ENCODE measurements at places on chromosomes 11 and 22.

GRCh38 chr22:39183991-39184585, 31.6 kb upstream of the CBX7 start:
- DNase-seq = no peak

DNA sequence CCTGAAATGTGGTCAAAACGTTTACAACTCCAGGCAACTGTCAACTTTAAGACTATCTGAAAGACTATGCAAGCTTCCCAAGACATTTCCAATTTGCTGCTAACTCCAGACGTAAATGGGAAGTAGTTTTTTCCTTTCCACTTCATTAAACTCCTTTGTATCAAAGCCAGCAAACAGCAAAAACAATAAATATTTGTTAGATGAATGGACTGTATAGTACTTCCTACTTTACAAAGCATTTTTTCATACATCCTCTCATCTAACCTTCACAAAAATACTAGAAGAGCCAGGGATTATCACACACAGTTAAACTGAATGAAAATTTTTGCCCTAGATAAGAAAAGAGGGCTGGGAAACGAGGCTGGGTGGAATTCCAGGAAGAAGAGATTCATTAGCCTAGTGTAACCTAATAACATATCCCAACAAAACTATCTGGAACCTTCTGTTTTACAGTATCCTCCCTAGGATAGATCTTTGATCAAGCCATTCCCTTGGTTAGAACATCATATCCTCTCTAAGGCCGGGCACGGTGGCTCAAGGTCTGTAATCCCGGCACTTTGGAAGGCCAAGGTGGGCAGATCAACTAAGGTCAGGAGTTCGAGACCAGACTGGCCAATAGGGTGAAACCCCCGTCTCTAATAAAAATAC, 10.4 kb downstream of the NUP98 start:
- DNase-seq = no peak

DNA sequence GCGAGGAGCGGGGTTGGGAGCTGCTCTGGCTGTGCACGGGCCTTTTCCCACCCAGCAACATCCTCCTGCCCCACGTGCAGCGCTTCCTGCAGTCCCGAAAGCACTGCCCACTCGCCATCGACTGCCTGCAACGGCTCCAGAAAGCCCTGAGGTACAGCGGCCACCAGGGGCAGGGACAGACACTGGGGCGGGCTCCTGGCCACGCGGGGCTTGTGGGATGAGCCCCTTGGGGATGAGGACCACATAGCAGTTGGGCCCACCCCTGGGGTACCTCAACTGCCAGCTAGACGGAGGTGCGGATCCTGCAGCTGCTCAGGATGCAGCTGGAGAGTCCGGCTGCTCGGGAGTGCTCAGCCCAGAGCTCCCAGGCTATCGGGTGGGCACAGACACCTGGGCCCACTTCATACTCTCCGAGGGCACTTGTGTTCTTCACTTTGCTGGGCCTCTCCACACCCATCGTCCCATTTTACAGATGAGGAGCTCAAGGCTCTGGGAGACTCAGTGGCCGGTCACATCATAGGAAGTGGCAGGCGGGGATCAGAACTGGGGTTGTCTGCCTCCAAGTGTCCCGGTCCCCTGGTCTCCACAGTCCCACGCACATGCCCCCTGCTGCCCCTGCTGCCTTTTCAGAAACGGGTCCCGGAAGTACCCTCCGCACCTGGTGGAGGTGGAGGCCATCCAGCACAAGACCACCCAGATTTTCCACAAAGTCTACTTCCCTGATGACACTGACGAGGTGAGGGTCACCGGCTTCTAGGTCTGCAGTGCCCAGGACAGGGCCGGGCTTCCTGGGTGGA, 77.6 kb downstream of the MYO7A start:
- DNase-seq = no peak

- DNase-seq = no peak
These were observed 81.1 kb upstream of the WNT7B start for GRCh38 chr22:46058091-46058420.

DNA sequence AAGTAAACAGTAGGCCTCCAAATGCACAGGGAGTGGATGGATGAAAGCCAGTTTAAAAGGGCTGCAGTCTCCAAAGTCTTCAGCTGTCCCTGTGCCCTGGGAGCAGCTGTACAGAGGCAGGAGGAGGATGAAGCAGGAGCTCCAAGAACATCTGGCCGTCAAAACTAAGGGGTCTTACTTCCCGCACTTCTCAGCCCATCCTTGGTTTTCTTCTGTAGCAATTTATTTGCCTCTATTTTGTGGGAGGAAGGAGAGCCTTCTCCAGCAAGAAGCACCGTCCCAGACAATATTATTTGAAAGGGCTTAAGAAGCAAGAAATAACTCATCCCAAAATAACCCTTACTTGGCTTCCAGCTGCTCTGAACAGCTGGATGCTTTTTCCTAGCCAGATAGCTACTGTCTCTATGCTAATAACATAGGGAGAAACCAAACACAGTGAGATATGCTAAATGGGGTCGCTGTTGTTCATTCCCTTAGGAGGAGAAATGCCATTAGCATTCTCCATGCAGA, 133.2 kb downstream of the SPATA19 start:
- no peak for DNase-seq

GRCh38 chr22:49021926-49022815, 805.5 kb downstream of the BRD1 start:
- no peak for DNase-seq

GRCh38 chr11:103024086-103024485, 67.9 kb downstream of the DCUN1D5 start:
- no peak for DNase-seq

- no peak for DNase-seq
These were observed 20.3 kb downstream of the MMP20 start for GRCh38 chr11:102604875-102605274.

DNA sequence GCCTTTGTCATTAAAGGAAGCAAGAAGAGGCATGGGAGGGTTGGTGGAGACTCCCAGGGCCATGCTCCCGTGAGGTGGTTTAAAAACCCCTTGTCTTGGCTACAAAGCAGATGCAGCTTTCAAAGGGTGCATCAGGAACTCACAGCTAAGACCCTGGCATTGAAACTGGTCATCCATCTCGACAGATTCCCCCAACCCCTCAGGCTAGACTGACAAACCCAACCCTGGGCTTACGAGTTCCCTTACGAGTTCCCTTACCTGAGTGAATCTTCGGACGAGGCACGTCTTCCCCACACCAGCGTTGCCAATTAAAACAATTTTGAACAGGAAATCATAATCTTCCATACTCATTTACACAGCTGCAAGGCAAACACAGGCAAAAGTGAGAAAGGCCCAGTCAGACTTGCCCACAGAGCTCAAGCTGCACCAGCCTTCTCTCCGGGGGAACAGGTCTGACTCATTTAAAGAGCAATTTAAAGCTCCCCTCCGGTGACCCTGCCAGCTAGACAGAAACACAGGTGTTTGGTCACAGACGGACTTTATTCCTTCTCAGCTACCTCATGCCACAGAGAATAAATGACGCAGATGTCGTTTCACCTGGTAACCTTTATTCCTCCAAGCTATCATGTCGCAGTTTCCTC, 74.6 kb downstream of the RAB30 start:
- DNase-seq = no peak

GRCh38 chr22:48152164-48152775, 1389.8 kb downstream of the TBC1D22A start:
- no peak for DNase-seq

- DNase-seq = no peak
These were observed 21.8 kb upstream of the TMEM86A start for GRCh38 chr11:18676803-18677202.

- no peak for DNase-seq
These were observed 19.3 kb upstream of the EHF start for GRCh38 chr11:34601609-34602008.

GRCh38 chr22:17101475-17102296, 16.9 kb downstream of the IL17RA start:
- DNase-seq = no peak

GRCh38 chr22:46830841-46831240, 68.4 kb downstream of the TBC1D22A start:
- no peak for DNase-seq

DNA sequence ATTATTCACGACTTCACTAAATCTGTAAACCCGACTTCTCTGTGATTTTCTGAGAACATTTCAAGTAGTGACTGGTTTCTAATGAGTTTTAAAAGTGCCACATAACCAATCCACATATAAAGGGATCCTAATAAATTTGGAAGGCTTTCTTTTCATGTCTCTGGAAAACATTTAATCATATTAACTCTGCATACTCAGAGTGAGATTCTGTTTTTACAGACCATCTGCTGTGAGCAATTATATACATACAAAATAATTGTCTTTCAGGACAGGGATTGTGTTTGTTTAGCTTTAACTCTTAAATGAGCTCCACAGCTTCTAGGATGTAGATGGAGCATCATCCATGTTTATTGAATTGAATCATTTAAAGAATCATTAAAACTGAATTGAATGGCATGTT, 65.1 kb downstream of the PRMT3 start:
- no peak for DNase-seq

GRCh38 chr11:121365304-121365703, 72.7 kb downstream of the SC5D start:
- DNase-seq = no peak

- DNase-seq = no peak
These were observed 197.2 kb downstream of the TENM4 start for GRCh38 chr11:79243422-79244210.

- DNase-seq = no peak
These were observed 8.4 kb upstream of the KCNQ1OT1 start for GRCh38 chr11:2708151-2708581.

DNA sequence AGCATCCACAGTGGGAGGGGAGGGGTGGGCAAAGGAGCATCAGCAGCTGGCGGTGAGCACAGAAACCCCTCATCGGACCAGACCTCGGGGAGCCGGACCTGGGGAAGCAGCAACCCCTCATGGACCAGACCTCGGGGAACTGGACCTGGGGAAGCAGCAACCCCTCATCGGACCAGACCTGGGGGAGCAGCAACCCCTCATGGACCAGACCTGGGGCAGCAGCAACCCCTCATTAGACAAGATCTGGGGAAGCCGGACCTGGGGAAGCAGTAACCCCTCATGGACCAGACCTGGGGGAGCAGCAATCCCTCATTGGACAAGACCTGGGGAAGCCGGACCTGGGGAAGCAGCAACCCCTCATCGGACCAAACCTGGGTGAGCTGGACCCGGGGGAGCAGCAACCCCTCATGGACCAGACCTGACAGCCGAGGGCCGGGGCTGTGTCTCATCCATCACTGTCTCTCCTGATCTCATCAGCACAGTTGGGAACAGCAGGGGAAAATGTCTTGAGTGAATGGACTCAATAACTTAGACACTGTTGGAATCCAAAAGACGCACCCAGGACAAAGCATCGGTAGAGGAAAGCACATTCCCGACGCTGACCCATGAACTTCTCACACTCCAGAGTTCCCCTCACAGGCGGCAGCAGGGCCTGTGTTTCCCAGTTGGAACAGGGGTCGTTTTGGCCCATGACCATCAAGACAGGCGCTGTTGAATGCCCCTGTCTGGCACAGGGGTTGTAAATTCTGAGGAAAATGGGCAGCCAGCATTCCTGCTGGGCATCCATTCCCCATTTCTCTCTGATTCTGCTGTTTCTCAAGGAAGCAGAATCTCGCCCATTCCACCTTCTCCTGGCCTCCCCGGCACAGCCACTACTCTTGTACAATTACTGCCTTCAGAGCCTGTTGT, 1494.6 kb downstream of the TBC1D22A start:
- no peak for DNase-seq

GRCh38 chr22:20299746-20300136, 20.1 kb downstream of the DGCR6L start:
- DNase-seq = no peak

GRCh38 chr11:17098038-17098437, 20.6 kb upstream of the RPS13 start:
- no peak for DNase-seq

DNA sequence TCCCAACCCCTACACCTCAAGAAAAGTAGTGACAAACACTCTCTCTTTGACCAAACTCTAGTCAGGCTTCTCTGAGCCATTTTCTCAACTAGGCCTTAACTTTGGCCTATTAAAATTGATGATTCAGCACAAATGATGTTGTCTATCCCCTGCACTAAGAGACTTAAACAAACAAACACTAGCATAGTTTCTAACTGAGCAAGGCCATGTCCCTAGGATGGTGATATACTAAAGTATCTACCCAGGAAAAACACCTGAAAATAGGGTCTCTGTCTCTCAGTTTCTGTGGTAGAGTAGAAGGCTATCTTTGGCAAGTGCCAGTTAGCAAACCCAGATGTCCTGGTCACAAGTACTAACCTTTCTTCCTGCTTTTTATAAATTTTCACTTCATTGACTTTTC, 219.7 kb upstream of the ANO3 start:
- no peak for DNase-seq

DNA sequence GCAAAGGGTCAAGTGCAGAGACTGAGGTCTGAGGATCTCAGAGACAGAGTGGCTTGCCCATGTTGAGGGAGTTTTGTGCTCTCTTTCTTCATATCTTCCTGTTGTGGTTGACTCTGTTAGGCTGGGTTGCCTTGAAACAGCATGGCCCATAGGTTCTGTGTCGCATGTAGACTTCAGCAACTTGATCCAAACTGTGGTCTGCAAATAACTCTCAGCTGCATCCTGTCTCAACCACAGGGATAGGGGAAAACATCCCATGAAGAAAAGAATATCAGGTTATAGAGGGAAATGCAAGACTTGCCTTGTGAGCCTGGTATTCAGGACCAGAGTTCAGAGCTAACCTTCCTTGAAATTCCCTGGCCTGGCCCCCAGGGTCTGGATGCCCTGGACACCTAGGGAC, 69.4 kb downstream of the FLI1 start:
- no peak for DNase-seq

DNA sequence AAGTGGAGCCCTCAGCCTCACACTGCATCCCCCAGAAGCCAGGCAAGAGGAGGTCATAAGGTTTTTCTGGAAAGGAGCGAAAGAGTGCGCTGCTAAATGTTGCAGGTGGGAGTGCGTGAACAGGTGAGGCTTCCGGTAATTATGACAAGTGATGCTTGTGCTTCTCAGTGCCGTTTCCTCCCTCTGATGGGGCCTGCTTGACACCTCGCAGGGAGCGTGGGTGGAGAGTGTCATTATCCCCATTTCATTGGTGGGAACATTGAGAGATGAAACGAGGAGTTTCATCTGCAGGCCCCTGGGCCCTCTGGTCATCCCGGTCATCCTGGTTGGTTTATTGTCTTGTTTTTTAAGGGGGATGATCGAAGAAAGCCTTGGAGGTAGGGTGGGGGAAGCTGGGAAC, 57.5 kb downstream of the BCR start:
- no peak for DNase-seq

- no peak for DNase-seq
These were observed 14.0 kb downstream of the AP1B1 start for GRCh38 chr22:29374401-29374800.

DNA sequence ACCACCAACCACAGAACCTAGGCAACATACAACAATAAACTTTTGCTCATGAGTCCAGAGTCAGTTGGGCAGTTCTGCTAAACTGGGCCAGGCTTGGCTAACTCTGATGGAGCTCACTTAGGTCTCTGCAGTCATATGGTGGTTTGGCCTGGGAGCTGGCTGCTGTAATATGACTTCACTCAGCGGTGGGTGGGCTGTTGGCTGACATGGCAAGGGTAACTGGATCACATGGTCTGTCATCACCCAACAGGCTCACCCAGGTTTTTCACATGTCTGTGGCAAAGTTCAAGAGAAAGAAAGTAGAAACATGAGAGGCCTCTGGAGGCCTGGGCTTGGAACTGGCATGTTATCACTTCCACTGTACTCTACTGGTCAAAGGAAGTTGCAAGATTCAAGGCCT, 43.2 kb upstream of the CLMP start:
- no peak for DNase-seq

GRCh38 chr11:9762531-9762930, 98.7 kb downstream of the SWAP70 start:
- DNase-seq = no peak

Measured in kidney epithelial cell (primary cell).